SK-N-SH (cell line): ENCODE measurements at places on chromosomes 6 and 20. TPM values are rescaled to one million over a fixed set of nuclear protein-coding genes. Genes with fewer than 3 reads are reported as not detected.
A peak's percentile ranks its signal among the peaks of the same experiment; 100 is the strongest.

DNA sequence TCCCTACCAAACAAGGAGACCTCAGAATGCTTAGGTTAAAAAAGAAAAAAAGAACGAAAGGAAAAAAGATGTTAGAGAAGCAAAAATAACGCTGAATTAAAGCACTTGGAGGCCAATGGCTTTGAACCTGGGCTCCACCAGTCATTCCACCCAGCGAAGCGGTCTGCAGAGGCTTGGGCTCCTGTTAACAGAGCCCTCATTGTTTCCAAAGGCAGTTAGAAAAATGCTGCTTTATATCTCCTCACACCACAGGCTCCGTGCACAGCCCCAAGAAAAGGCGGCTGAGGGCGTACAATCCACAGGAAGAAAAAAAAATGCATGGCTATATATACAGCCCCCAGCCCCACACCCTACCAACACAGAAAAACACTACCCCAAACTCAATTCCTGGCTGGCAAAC is 255.9 kb downstream of the FOXC1 start:
- no peak for DNase-seq

Gene PBOV1
- not detected in 2 replicates for polyA plus RNA-seq

Gene KCNQ2
- 3.9 and 8.3 TPM in 2 replicates for polyA plus RNA-seq

GRCh38 chr20:38872491-38873049 is 53.6 kb upstream of the FAM83D start:
- DNase-seq: no peak

Gene CD164
- polyA plus RNA-seq: 83.4 and 113 TPM in 2 replicates

Gene C20orf173
- polyA plus RNA-seq: not detected in 2 replicates

Gene NRN1
- polyA plus RNA-seq: 8.5 and 8.9 TPM in 2 replicates

Gene TAF11
- polyA plus RNA-seq: 21.8 and 29.3 TPM in 2 replicates

Gene PRR18
- 0.02 TPM in 1 of 2 replicates, not detected in the other for polyA plus RNA-seq

Gene SLC44A4
- 0.26 and 0.49 TPM in 2 replicates for polyA plus RNA-seq

DNA sequence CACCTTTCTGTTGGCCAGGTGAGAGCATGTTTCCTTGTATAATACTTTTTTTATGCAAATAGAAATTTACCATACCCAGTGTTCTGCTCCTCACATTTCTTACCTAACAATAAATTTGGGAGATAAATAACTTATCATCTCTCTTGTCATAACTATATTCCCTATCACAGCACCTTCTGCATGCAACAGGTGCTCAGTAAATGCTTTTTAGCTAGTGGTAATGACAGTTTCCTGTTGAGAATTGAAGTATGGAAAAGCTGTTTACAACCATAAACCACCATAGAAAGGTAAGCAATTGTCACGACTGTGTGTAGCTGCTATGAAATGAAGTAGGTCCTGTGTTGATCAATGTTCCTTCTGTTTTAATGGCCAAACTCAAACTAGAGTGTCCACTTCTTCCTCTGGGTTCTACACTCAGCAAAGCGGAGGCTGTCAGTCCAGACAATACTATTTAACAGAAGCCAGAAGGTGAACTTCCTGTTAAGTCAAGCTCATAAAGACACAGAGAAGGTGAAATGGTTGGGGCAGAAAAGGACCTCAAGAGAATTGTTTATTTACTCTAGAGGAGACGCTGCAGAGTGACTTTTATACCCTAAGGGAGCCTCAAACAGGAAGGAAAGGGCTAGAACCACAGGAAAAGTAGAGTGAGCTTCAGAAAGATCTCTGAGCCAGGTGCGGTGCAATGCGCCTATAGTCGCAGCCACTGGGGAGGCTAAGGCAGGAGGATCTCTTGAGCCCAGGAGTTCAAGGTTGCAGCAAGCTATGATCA is 84.0 kb upstream of the SLC22A16 start:
- no peak for DNase-seq

GRCh38 chr20:51484831-51485230 is 57.7 kb downstream of the NFATC2 start:
- DNase-seq: no peak

GRCh38 chr6:104955491-104955890 is 1.4 kb upstream of the LIN28B start:
- peak; percentile 51 for DNase-seq

- peak; percentile 40 for DNase-seq
Observed at GRCh38 chr6:41374618-41375590, 39.5 kb downstream of the NCR2 start.

- peak; percentile 75 for DNase-seq
Observed at GRCh38 chr6:107555449-107555848, 65.5 kb downstream of the SOBP start.

Gene PDYN
- not detected in 2 replicates for polyA plus RNA-seq

Gene ZNF165
- polyA plus RNA-seq: 0.21 and 0.25 TPM in 2 replicates
